ENCODE measurements at places on chromosomes 7 and 10.
A peak's percentile ranks its signal among the peaks of the same experiment; 100 is the strongest.

DNA sequence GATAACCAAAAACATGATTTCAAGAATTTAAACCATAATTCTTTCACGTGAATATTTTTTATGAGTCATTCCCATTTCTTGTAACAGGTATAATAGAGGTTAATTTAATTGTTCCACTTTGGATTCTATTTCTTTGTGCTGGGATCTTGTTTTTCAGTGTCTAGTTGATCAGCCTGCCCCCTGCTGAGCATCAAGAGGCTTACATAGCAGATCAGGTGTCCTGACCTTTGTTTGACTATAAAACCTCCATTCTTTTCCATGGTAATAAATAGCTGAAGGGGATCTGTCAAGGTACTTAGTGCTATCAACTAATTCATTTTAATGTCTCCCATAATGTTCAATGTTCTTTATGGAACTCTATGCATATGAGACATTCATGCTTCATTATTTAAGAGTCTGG lies 4.9 kb downstream of the COL17A1 start:
- no peak for DNase-seq

- no peak for DNase-seq
Observed at GRCh38 chr10:416091-416515, 273.4 kb downstream of the DIP2C start.

GRCh38 chr7:5354460-5355232 lies 69.0 kb downstream of the TNRC18 start:
- no peak for DNase-seq

DNA sequence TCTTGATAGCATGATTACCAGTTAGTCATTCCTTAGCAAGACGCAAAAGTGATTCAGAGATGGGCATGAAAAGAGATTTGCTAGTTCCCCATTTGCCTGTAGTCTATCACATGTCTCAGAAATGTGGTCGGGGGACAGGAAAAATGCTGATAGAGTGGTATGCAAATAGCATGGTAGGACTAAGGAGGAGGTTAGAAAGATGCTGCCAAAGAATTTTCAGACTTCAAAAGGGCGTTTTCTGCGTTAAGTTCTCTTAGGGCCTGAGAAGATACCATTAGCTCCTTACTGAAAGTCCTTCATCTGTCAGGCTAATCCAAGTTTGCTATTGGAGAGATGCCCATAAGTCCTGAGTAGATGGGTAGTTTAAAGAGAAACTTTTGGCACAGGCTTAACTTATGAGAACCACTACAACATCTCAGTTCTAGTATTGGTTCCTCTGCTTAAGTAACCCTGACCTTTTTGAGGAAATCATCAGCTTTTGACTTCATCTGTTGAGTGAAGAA lies 2.7 kb downstream of the CALD1 start:
- no peak for DNase-seq

GRCh38 chr10:132535065-132535651 lies 2.4 kb upstream of the INPP5A start:
- no peak for DNase-seq

DNA sequence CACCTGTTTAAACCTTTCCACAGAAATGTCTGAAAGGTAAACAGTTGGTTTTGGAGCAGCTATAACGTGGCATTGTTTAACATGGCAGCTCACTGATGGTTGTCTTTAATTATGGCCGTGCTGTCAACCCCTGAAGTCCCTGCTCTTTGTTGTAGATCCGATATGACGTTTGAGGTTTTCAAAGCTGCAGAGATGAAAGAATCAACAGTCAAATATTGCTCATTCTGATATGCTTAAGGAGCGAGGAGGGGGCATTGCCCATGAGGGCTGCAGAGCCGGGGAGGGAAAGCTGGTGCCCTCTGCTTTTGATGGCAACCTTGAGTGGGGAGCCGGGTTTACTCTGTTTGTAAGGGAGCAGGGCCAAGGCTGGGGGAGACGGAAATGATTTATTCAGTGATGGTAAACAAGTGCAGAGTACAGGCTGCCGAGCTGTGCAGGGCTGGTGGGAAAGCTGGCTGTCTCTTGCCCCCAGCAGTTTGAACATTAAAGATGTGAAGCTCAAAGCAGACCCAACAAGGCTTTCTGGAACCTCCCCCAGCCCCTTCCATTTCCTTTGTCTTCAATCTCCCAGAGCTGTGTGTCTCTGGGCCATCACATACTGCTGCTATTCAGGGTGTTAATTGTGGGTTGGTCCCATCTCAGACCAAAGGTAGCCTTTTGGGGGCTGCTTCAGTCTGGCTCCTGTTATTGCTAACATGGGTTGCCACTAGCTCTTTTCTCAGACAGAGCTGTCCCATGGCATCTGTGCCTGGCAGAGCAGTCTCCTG lies 345.5 kb downstream of the LRMDA start:
- DNase-seq, result no peak

DNA sequence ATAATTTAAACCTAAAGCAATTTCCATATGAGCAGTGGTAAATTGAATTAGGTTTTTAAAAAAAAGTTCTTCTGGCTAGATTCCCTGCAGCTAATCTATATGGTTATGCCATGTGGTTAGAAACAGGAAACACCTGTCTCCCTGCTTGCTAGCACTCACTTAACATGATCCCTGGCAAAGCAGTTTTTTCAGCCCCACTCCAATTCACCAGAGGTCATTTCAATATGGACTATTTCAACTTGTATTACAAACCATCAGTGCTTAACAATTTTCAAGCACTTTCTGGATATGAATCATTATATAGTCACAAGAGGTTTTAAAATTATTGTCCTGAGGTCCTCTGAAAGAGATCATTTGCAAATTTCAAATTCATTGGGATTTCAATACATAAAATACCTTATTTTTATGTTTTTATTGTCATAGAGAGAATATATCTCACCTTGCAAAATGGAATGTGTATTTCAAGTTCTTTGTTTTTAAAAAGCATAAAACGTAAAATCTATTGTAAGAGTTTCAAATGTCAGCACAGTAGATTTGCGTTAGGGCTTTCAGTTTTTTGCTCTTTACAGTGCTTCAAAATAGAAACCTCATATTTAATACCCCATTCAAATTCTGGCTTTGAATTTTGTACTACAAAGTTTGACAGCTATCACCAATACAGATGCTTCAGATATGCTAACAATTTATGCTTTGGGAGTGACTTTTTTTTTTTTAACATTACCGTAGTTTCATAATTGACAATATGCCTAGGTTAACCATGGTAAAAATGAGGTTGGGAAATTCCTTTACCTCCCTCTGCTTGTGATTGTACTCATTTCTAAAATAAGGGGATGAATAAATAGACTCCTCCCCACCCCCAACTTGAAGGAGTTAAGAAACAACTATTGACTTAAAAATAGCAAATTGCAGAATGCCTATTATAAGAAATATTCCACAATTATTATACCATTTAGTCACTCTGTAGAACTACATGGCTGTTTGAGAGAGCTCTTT lies 117.5 kb upstream of the HGF start:
- no peak for DNase-seq

DNA sequence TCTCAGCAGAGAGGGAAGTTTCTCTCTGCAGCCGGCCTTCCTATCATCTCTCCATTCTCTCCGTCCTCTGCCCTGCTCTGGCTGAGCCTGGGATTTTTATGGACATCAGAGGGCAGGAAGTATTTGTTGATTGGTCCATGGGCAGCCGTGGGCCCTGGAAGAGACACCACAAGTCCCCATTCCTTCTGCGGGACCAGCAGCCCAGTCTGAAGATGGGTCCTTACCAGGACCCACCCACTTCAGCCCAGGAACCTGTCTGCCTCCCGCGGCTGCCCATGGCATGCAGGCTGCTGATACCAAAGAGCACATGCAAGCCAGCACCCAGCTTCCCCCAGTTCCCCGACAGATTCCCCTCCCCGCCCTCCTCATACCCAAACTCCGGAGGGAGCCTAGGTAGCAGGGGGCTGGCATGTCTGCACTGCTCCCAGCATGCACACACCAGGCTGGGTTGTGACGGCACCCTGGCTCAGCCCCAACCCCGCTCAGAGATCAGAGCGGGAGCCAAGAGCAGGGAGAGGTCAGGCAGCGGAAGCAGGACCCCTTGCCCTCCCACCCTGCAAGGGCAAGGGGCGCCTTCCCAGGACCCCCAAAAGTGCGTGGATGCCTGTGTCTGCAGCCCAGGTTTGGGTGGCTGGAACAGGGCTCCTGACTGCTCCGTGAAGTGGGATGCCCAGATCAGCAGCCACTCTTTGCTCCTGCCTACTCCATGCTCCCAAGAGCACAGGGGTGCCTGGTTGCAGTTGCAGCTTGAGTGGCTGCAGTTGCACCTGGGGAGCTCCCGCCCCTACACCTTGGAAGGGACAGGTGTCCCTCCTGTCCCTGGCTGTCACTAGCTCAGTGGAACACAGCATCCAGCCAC lies 538.6 kb upstream of the POT1 start:
- no peak for DNase-seq

DNA sequence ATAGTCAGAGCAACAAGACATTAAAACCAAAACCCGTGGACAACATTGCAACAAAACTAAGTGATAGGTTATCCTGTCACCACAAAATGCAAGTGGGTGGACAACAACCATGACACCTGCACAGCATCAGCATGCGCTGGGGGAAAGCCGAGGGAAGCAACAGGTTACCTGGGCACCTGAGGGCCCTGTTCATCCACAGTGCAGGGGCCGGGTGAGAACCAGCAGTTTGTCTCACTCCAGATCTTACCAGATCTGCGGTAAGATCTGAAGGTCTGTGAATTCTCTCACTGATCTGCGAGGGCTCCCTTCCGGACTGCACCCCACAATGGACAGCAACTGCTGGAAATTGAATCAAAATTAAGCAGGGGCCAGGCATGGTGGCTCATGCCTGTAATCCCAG lies 30.5 kb upstream of the GRID1 start:
- DNase-seq, result no peak

DNA sequence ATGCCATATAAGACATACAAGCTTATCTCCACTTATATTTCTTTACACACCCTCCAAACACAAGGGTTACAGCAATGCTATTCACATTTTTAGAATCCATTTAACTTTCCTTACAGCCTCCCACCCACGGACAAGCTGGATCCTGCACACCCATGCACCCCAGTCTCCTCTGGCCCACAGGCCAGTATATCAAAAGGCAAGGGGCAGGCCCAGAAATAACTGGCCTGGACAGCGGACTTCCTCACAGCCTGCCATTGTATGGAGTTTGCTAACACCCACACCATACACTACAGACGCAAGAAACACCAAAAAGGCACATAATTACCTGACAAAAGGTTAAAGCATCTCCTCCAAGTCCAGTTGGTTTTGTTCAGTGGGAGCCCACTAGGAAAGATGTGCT lies 12.0 kb downstream of the HOXA4 start:
- DNase-seq, result no peak

DNA sequence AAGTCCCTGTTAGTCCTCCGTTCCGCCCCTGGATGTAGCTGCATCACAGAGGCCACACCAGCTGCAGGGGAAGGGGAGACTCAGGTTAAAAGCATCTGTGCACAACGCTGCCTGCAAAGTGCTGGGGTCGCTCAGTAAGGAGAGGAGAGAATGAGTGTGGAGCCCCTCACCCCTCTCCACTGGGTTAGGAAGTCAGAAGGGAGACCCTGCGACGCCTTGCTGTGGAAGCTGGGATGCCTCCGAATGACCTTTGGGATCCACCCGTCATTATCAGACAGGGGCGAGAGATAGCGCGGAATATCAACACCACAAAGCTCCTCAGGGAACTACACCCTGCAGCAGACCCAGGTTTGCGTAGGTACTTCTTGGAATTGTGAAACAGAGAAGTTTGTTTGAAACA lies 167.7 kb upstream of the SHH start:
- DNase-seq, result no peak

DNA sequence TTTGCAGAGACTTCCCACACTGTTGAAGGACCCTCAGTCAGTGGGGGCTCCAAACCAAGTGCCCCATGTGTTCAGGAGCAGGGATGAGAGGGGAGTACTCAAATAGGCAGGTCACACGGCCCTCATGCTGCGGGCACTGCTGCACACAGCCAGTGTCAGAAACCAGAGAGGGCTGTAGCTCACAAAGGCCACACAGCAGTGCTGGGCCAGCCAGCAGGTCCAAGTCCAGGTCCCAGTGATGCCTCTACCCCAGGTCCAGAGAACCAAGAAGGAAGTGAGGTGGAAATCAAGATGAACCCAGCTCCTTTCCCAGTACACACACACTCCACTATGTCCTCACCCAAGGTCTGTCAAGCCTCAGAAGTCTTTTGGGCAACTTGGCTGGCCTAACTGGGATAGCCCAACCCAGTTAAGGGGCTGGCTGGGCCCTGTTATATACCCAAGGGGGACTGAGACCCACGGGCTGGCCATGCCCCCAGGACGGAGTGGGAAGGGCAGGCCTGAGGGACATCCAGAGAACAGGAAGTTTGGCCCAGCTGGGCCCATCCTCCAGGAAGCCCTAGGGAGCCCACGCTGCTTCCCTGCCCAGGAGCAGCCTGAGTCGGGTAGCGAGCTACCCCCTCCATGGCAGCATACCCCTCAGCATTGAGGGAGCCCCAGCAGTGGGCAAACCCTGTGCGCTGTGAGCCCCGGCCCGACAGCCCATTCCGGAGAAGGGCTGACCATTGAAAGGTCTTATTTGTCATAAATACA lies 24.3 kb downstream of the GRID1 start:
- DNase-seq, result no peak

- DNase-seq, result no peak
Observed at GRCh38 chr10:125003146-125003900, 61.4 kb downstream of the ZRANB1 start.

- no peak for DNase-seq
Observed at GRCh38 chr10:69892816-69893215, 91.1 kb downstream of the COL13A1 start.

DNA sequence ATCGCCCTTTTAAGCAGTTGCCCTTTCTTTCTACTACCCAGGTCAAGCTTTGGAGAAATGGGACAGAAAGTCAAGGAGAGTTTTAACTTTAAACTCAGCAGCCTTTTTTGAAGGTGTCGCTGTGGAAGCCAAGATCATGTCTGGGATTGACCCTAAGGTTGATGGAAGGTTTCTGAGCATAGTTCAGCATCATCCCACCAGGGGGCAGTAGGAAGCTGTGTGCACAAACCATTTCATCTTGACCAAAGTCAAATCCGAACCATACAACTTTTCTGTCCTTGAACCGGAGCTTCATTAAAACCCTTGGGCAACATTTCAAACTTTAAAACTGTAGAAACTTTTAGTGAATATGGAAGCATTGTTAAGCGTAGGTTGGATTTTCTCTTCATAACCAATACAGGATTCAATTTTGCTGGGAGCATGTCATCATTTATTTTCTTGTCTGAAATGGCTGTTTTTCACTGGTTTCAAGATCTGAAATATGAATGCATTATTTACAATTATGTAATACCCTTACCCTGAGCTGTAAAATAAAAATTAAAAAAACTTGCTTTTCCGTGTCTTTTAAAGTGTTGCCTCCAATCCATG lies 214.4 kb upstream of the KIAA1217 start:
- peak; percentile 21 for DNase-seq

GRCh38 chr7:96135241-96135640 lies 186.7 kb downstream of the SLC25A13 start:
- DNase-seq, result no peak

DNA sequence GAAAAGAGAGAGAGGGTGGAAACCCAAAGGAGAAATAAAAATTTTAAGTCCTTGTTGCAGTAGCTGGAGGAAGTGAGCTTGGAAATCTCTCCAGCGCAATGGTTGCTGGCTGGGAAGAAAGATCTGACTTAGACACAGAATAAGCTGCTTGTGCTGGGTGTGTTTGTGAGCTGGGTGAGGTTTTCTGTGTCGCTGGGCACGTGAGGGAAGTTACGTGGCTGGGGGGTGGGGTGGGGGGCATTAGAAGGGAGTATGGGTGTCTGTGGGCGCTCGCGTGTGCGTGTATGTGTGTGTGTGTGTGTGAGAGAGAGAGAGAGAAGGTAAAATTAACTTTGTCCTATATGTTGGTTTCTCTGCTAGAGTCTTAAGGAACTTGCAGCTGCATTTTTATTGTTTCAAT lies 11.6 kb downstream of the TCF7L2 start:
- no peak for DNase-seq

Data from stimulated activated CD4-positive, alpha-beta T cell treated with anti-CD3 and anti-CD28 coated beads, Interleukin-2, amount 100 ng/mL, for 48 hours (primary cell).